ENCODE measurements at places on chromosomes 1 and 21.

DNA sequence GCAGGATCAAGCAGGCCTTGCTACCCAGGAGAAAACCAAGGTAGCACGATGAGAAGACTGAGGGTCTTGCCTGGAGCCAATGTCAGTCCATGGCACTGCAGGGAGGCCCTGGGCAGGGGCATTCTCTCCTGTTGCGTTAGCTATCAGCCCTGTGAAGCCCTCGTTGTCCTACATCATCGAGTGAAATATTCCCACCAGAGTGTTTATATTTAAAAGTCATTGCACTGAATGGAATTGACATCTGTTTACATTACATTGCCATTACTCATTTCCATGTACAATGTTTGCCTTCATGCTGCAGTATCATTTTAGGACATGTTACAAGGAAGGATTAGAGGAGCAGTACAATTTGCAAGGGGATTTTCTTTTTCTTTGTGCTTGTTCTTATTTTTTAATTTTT, 243.9 kb downstream of the KAZN start:
- no peak for DNase-seq

- no peak for DNase-seq
Observed at GRCh38 chr1:15344800-15345704, 64.6 kb upstream of the EFHD2 start.

DNA sequence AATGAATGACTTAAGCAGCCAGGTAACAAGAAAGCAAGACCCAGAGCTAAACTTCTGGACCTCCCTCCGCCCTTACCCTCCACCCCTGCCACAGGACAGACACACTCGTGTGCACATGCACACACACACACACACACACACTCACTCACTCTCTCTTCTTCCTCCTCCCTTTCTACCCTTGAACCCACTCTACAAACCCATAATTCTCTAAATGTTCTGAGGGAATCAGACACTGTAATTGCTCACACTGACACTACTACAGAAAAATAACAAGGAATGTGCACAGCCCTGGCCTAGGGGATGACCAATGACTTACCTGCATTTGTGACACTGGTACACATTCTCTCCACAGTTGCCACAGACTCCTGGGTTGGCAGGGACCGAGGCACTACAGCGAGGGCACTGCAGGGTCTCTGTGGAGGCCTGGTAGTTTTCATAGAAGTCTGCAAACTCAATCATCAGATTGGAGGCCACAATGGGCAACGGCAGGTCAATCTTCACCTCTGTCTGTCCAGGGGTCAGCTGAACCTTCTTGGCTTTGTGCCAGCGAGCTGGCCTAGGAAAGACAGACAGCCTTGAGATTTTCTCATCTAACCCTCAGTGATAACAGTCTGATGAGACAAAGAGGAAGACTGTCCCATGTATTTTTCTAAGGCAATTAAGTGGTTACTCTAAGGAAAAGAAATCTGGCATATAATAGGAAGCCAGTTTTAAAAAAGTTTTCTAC, 94.8 kb downstream of the UBR4 start:
- no peak for DNase-seq

DNA sequence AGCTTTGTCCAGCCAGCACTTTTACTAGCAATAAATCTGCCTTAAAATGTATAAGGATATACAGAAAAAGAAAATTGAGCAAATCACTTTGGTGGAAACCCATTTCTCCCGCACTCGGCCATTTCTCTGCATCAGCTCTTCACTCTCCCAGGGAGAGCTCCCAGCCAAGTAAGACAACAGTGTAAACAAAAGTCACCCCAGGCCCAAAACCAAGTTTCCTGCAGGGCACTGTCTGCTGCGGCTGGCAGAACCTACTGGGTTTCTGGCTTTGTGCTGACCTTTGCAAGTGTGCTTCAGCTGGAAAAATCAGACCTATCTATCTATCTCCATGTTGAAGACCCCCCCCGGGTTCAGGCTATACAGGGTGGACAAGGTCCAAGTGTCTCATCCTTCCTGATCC, 476.7 kb upstream of the CAMK1G start:
- DNase-seq = no peak

DNA sequence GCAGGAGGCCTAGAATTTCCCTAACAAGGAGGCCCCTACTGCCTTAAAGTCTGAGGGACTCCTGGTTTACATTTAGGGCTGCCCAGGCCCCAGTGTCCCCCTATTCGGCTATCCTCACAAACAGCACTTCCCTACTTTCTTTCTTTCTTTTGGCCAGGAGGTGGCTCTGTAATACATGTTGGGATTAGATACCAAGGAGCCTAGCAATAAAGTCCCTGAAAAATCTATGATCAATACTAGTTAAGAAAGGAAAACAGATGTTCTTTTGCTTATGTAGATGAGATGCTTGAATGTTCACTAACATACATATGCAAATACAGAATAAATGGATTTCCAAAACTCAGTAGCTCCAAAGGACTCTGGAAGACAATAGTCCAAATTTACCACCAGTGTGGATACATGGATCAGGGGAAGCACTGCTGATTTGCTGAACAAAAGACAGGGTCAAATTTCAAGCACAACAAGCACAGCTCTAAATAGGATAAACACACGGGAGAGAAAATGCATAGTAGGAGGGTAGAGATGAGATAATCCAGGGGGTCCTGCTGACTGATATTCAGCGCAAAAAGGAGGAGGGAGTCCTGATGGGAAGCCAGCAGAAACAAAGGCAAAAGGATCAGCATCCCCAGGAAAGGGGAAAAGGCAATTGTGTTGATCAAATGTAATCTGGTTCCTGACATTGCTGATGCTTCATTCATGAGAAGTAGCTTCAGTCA, 240.0 kb downstream of the NUF2 start:
- no peak for DNase-seq

DNA sequence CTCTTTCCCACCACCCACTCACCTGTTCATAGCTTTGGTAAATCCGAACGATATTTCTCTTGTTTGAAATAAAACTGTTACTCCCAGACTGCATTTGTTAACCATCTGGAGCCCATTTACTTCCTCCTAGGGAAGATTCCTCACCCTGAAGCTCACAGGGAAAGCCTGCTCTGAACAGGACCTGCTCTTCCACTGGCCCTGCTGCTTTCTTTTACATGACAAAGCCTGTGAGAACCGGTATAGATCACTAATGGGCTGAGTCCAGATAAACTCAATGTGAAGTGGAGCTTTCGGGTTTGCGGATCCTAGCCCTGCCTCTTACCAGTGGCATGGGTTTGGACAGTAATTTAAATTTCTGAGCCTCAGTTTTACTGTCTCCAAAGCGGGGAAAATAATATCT, 45.2 kb downstream of the FAM163A start:
- DNase-seq = no peak

DNA sequence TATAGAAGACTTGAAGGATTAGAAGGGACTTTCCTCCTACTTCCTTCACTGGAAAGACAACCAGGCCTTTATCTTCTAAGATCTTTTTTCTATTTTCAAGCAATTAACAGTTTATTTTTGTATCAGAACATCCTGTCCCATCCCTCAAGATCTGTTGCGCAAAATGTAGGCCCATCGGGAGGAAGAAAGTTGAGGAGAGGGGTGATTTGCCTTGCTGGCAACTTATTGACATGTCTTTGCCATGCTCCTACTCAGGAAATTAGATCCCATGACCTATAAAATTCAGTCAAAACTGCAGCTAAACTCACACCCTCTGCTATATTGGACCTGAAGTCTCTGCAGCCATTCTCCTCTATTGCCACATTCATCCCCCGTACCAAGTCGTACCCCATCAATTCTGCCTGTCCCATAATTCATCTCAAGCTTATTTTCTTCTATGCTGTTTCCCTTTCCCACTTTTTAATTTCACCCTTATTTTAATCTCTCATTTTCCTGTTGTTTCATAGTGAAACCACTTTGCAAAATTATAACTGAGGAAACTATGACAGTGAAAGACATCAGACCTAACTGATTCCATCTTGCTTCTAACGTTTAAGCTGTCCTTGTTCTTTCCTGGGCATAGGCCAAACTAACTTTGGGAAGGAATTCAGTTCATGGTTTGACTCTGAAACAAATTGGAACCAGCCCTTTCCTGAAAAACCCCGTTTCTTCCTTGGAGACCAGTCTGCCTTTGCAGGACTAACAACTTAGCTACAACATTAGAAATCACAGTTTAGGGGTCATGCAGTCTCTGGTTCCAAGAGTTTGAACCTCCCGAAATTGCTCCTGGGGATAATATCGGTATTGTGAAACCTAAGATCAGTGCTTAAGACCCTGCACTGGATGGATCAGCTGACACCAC, 195.7 kb upstream of the PTBP2 start:
- no peak for DNase-seq

GRCh38 chr1:4637616-4638344, 16.6 kb upstream of the AJAP1 start:
- DNase-seq = no peak

DNA sequence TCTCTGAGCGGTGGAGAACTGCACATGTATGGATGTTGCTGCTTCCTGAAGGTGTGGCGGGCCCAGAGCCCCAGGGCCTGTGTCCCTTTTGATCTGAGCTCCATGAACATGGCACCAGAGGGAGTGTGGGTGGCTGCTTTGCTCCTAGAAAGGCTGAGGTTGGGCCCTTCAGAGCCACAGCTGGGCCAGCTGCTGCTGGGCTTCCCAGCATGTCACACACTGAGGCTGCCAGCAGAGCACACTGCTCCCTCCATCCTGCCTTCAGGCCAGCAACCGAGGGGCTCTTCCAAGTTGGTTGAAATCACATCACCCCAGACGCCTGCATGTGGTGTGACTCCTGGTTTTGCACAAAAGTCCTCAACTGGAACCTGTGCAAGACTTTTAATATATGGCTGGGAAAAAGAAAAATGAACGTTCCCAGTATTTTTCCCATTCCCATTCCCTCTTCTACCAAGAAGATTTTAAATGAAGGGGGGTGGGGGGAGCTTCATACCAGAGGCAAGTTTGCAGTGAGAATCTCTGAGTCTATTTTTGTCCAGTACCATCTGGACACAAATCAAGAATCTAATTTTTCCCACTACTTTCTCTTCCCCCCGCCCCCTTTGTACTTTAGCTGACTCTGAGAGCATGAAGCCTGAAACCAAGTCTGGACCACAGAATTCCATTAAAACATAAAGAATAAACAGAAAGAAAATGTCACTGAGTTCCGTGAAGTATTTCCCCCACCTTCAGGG, 26.2 kb upstream of the NGF start:
- no peak for DNase-seq
